H9 (cell line): ENCODE measurements at places on chromosomes 1 and 21. TPM values are rescaled to one million over a fixed set of nuclear protein-coding genes. Genes with fewer than 3 reads are reported as not detected.

- no peak overlapping the region for H3K4me3 ChIP-seq
- DNase-seq = no peak
- H3K27ac ChIP-seq = no peak overlapping the region
- no peaks in the 10 kb centered on the region for H3K4me1 ChIP-seq
- peaks cover 42% of the 10 kb centered on the region for H3K36me3 ChIP-seq
Observed at GRCh38 chr1:229636042-229636441, 10.0 kb downstream of the URB2 start.

- no peak overlapping the region for H3K27ac ChIP-seq
- H3K36me3 ChIP-seq = no peaks in the 10 kb centered on the region
Observed at GRCh38 chr21:45098867-45099266, 24.5 kb downstream of the ADARB1 start.

DNA sequence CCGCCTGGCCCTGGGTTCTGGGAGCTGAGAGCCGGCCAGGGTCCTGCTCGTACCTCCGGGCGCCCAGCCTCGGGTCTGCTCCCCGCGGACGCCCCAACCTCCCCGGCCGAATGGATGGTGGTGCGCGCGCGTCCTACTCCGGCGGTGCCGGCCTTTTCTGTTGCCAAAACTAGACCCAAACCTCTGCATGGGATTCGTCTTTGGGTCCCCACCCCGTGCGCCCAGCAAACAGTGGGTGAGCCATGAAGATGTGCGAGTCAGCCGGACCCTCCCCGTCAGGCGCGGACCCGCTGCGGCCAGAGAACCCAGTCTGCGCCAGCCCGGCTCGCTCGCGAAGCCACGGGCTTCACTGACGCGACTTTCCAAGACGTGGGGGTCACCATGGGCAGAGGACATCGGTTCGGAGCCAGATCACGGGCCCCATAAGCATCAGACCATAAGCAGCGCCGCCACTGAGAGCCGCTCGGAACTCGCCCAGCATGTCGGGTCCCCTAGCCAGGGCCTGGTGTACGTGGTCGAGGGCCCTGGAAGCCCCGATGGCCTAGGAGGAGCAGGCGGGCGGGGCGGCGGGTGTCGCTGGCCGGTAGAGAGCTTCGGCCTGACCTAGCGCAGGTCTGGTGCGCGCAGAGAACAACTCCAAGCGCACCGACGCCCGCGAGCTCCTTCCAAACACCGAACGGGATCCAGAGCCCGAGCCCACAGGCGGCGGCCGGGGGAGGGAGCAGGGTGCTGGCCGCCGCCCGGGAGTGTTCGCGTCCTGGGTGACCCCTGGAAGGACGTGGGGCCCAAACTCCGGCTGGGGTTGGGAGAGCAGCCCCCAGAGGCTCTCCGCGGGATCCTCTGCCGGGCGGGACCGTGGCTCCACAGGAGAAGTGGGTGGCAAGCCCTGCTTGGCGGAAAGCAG, 1.0 kb upstream of the TP73 start:
- peak overlapping the region; percentile 85 for H3K4me3 ChIP-seq
- DNase-seq = peak; percentile 67
- peaks cover 40% of the 10 kb centered on the region for H3K27me3 ChIP-seq
- H3K27ac ChIP-seq = no peak overlapping the region
- no peaks in the 10 kb centered on the region for H3K4me1 ChIP-seq

DNA sequence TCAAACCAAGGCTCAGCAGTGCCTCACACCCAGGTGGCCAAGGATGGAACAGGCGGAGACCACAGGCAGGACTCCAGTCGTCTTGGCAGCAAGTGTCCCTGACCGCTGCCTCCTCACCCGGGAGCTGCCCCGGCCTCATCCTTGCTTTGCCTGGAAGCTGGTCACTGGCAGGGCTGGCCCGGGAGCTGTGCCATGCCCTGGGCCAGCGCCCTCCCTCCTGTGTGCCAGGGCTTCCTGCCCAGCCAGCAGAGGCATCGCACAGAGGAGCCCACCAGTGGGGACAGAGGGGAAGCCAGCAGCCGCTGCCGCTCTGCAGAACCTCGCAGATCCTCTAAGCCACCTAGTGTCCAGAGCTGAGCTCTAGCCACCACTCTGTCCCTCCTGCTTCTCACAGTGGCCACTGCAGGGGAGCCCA, 7.8 kb downstream of the CASZ1 start:
- no peak overlapping the region for H3K27ac ChIP-seq
- peak; percentile 65 for DNase-seq
- no peak overlapping the region for H3K4me3 ChIP-seq
- H3K4me1 ChIP-seq = no peaks in the 10 kb centered on the region
- H3K27me3 ChIP-seq = no peaks in the 10 kb centered on the region; the same call in 1 of the 2 replicates
- no peaks in the 10 kb centered on the region for H3K36me3 ChIP-seq

The LCE6A gene
- total RNA-seq = not detected in 2 replicates

The OLIG1 gene
- total RNA-seq = 0.31 and 0.33 TPM in 2 replicates
